MM.1S (cell line): ENCODE measurements at places on chromosomes 2 and 18.

- no peak for DNase-seq
Observed at GRCh38 chr2:108580050-108580449, 45.8 kb downstream of the LIMS1 start.

DNA sequence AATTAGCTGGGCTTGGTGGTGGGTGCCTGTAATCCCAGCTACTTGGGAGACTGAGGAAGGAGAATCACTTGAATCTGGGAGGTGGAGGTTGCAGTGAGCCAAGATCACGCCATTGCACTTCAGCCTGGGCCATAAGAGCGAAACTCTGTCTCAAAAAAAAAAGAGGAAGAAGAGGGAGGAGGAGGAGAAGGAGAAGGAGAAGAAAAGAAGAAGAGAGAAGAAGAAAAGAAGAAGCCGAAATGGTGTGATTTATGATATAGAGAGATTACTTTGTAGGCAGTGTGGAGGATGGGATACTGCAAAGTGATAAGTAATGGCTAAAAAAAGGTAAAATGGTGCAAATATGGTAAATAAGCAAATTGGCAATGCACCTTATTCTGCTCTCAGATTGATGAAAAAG, 25.1 kb downstream of the THNSL2 start:
- DNase-seq = no peak

DNA sequence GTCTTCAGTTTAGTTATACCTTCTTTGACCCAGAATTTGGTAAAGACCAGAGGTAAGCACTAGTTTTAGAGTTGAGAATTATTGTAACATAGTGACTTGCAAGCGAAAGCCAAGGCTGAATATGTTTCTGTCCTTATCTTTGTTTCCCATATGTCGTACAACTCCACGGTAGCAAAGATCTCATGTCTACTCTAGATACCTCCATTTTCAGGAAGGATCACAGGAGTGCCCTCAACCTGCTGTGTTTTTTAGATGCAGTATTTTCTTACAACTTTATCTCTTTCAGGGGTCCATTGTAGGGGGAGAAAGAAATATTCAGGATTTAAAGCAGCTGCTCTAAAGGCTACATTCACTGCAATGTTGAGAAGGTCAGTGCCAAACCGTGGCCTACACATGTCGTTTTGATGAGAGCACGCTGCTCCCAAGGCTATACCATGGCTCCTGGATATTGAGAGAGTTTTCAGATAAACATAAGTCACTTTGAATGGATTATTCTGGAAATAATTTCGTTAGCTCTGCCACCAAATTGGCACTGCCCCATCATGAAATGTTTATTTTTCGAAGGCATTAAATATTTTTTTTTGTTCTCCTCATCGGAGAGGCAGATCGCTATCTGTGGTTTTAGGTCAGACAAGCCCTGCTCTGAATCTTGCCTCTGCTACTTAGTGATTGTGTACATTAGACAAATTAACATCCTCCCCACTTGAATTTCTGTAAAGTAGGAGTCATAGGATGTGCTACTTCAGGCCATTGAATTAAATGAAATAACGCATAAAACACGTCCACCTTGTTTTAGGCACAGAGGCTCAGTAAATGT, 2.1 kb downstream of the RHBDD1 start:
- no peak for DNase-seq

- DNase-seq = no peak
Observed at GRCh38 chr2:10934979-10935350, 23.2 kb downstream of the KCNF1 start.

DNA sequence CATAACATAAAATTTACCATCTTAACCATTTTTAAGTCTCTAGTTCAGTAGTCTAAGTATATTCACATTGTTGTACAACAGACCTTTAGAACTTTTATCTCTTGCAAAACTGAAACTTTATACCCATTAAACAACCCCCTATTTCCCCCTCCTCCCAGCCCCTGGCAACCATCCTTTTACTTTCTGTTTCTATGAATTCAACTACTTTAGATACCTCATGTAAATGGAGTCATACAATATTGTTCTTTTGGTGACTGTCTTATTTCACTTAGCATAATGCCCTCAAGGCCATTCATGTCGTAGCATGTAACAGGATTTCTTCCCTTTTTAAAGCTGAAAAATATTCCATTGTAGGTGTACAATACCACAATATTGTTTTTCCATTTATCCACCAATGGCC, 129.8 kb downstream of the PDE11A start:
- DNase-seq = no peak

DNA sequence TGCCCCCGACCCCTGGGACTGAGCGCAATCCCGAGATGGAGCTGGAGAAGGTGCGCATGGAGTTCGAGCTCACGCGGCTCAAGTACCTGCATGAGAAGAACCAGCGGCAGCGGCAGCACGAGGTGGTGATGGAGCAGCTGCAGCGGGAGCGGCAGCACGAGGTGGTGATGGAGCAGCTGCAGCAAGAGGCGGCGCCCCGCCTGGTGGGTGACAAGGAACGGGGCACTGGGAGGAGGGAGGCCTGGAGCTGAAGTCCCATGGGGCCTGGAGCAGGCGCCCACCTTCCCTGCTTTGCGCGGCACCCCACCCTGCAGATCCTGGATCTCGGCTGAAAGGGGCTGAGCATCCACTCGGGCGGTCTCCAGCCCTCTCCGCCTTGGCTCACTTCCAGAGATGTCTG, 1.2 kb downstream of the TMEM247 start:
- DNase-seq = no peak

DNA sequence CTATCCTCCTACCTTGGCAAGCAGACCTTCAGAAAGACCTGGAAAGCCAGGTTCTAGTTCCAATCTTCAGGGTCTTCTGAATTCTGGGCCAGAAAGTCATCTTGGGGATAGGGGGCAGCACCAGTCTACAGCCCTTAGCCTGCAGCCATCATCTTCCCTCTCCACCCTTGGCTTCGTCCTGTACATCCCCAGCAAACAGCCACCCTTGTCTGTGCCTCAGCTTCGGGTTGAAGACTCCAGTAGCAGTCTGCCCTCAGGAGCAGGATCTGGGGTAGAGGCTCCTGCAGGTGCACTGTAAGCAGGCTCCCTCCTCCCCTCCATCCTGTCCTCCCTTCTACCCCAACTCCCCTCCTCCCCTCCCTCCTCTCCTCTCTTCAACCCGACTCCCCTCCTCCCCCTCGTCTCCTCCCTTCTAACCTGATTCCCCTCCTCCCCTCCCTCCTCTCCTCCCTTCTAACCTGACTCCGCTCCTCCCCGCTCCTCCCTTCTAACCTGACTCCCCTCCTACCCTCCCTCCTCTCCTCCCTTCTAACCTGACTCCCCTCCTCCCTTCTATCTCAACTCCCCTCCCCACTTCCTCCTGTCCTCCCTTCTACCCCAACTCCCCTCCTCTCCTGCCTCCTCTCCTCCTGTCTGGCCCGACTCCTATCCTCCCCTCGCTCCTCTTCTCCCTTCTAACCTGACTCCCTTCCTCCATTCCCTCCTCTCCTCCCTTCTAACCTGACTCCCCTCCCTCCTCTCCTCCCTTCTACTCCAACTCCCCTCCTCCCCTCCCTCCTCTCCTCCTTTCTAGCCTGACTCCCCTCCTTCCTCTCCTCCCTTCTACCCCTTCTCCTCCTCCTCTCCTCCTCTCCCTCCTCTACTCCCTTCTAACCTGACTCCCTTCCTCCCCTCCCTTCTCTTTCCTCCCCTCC, 90.1 kb upstream of the SMAD2 start:
- DNase-seq = no peak

DNA sequence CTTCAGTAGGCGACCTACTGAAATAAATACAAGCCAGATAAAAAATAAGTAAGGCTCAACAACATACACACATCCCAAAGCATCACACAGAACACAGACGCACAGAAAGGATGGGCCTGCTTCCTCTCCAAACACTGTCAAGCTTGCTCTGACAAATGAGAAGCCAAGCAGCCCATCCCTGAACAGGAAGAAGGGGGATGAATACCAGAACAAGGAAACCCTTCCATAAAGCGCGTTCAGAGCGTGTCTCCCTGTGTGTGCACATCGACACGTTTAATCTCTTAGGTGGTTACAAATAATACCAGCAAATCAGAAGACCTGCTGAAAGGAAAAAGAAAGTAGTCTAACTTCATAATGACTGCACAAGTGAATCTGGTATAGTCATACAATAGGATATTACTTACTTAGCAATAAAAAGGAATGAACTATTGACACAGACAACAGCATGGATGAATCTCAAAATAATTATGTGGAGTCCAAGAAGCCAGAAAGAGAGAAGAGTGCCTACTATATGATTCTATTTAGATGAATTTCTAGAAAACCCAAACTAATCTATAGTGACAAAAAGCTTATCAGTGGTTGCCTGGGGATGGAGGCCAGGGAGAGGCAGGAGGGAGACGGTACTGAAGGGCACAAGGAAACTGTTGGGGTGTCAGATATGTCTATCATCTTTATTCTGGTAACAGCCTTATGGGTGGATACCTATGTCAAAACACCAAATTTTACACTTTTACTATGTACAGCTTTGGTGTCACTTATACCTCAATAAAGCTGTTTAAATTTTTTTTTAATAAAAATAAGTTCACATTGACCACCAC, 26.8 kb downstream of the MBOAT2 start:
- DNase-seq = no peak

DNA sequence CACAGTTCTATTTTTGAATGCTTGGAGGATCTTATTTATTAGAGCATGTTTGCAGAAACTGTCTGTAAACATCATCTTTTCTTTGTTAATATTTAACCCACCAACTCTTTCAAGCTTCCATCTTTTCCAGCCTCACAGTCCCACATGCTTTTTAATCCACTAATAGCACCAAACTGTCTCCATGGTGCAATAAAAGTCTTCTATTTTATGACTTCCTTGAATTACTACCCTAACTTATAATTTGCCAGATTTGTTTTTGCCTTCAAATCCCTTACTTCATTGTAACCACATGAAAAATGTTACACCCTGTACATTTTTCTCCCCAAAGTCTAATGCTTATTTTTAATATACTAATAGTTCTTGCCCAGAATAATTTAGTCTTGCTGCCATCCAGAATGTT, 792.6 kb downstream of the PLCL1 start:
- no peak for DNase-seq

DNA sequence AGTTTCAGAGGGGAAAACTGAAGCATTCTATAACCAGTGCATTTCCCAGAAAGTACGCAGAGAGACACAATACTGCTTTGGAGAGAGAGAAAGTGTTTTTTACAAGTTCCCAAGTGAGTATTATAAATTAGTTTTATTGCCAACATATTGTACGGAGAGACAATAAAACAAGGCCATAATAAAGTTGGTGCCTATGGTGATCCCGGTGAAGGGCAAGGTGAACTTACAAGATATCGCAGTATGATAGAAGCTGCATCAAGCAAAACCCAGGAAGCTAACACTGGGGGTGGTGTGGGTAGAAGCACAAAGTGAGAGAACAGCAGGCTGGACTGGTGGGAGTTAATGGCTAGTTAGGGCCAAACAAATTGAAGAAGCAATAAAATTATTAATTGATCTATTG, 7.5 kb downstream of the TMSB10 start:
- no peak for DNase-seq

DNA sequence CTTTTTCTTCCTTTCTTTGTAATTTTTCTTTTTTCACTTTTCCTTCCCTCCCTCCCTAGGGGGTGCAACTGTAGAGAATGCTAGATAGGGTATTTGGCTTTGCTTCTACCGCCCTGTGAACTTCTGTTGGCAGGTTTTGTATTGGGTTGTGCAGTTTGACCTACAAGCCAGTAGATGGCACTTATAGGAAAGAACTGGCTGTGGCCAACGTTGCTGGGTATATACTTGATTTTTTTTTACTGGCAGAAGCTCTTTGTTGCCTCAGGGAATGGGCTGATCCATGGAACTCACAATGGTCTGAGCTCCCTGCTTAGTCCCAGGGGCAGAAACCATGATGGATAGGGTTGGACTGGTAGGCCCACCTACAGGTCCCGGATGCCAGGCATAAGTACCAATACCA, 1019.5 kb upstream of the LRRTM1 start:
- DNase-seq = peak; percentile 40

GRCh38 chr18:32450026-32450691, 20.5 kb downstream of the GAREM1 start:
- DNase-seq = no peak

DNA sequence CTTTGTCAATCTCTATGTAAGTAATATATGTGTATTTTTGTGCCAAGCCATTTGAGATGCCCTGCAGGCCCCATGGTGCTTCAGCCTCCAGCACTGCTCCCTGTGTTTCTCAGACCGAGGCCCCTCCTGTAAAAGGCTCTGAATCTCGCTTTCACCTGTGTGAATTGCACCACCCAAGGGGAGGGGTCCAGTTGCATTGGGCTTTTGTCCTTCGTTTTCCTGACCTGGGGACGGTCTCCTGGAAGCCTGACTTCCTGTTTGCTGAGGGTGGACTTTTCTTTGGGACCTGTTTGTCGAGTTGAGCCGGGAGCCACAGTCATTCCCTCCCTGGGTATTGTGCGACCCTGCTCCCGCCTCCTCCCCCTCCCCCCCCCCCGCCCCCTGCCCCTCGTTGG, 48.9 kb downstream of the AGAP1 start:
- DNase-seq = no peak

DNA sequence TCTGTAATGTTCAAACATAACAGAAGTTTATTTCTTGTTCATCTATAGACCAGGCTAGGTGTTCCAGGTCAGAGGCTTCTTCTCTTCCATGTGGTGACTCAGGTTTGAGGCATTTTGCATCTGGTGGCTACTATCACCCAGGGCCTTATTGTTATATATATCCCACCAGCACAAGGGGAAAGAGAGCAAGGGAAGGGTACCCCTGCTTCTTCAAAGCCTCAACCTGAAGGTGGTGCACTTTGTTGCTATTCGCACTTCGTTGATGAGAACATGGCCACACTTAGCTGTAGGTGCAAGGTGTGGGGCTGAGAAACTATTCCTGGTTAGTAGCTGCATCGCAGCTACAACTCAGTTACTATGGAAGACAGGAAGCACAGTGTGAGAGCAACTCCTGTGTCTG, 27.4 kb upstream of the SLC3A1 start:
- no peak for DNase-seq

GRCh38 chr2:33762636-33763035, 163.5 kb upstream of the FAM98A start:
- no peak for DNase-seq

- peak; percentile 57 for DNase-seq
Observed at GRCh38 chr2:27074738-27075565, 3.5 kb upstream of the EMILIN1 start.

GRCh38 chr2:203820969-203821368, 46.6 kb upstream of the CTLA4 start:
- peak; percentile 29 for DNase-seq

DNA sequence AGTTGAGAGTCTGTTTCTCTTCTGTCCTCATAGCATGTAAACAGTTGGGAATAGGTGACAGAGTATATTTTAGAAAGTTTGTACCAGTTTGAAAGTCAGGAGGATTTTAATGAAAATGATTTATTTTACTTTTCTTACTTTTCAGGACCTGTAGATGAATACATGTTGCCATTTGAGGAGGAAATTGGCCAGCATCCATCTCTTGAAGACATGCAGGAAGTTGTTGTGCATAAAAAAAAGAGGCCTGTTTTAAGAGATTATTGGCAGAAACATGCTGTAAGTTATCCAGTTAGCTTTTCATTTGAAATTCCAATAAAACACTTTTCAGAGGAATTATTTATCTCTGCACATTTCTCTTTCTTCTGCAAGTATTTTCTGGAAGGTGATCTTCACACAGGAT, 81.1 kb downstream of the ACVR2A start:
- DNase-seq = no peak
